Stimulated activated CD4-positive, alpha-beta T cell treated with anti-CD3 and anti-CD28 coated beads, TNF-alpha, amount 100 ng/mL, for 48 hours (primary cell): ENCODE measurements at places on chromosomes 4 and X.

DNA sequence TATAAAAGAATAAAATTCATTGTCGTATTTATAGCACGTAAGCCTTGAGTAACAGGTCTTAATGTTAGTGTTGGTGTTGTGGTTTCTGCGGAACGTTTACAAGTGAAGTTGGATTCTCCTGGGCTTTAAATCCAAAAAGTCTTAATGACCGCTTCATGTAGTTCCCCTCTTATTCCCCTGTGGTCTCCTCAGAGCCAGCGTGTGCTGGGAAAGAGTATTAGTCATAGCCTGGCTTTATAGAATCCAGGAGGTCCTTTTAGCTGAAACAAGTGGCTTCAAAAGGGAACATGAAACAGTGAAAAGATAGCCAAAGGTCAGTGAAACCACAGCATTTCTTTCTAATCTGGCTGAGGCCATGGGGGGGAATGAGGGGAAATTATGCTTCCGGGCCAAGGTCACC, 79.1 kb downstream of the CLCN4 start:
- no peak for DNase-seq

- DNase-seq, result no peak
These were observed 356.1 kb downstream of the HNRNPD start for GRCh38 chr4:82017680-82018079.

- DNase-seq, result no peak
These were observed 15.4 kb downstream of the FAM9C start for GRCh38 chrX:13028871-13029636.

DNA sequence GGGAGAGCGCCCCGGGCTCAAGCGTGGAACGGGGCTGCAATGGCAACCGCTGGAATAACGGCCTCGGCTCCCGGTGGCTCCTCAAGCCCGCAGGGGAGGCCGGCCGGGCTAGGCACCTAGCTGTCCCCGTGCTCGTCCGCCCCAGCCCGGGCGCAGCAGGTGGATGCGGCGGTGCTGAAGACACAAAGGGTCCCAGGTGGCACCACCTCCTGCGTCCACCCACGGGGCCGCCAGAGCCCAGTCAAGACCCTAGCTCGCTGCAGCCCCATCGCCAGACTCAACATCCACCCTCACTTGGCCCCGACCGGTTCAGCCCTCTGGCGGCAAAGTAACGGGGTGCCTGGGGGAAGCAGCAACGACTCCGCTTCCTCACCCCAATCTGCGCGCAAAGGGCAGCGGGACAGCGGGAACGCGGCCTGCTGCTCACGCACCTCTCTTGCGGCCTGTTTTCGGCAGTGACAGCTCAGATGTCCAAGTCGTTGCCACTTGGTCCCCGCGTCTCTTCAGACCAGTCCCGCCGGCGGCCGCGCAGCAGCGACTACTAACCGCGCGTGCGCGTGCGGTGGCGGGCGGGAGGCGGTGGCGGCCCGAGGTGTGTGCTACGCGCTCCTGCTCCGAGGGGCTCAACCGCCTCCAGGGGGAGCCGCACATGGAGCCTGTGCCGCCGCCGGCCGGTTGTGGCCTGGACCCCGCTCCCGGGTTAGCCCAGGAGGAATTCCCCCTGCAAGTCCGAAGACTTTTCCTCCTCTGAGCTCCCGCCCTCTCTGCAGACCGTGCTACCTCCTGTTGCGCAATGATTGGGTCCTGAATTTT, at the start of gene CLGN:
Gene CLGN, minus strand, starts transcription at position 543 of the 813 bp plus-strand sequence. CDS start 14,570 bp downstream, outside the sequence.
- DNase-seq, result peak; percentile 36

- DNase-seq, result no peak
These were observed 70.8 kb downstream of the RGS12 start for GRCh38 chr4:3363411-3364141.

DNA sequence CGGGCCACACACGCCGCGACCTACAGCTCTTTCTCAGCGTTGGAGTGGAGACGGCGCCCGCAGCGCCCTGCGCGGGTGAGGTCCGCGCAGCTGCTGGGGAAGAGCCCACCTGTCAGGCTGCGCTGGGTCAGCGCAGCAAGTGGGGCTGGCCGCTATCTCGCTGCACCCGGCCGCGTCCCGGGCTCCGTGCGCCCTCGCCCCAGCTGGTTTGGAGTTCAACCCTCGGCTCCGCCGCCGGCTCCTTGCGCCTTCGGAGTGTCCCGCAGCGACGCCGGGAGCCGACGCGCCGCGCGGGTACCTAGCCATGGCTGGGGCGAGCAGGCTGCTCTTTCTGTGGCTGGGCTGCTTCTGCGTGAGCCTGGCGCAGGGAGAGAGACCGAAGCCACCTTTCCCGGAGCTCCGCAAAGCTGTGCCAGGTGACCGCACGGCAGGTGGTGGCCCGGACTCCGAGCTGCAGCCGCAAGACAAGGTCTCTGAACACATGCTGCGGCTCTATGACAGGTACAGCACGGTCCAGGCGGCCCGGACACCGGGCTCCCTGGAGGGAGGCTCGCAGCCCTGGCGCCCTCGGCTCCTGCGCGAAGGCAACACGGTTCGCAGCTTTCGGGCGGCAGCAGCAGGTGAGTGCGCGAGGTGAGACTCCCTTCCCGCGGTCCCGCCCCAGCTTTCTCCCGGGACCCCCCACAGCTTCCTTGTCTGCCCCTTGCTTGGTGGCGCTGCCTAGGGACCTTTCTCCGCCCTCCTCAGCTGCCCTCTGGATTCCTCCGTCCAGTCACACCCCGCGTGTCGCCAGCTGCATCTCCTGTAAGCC, 678 bp downstream of the BMP3 start:
- DNase-seq, result no peak

GRCh38 chr4:11252149-11252548, 176.5 kb downstream of the HS3ST1 start:
- no peak for DNase-seq

- DNase-seq, result no peak
These were observed 364.4 kb upstream of the EPHA5 start for GRCh38 chr4:66034671-66035070.

- DNase-seq, result no peak
These were observed 21.3 kb downstream of the SPCS3 start for GRCh38 chr4:176340871-176341685.

- peak; percentile 29 for DNase-seq
These were observed 134.2 kb downstream of the EIF4E start for GRCh38 chr4:98794565-98795205.

DNA sequence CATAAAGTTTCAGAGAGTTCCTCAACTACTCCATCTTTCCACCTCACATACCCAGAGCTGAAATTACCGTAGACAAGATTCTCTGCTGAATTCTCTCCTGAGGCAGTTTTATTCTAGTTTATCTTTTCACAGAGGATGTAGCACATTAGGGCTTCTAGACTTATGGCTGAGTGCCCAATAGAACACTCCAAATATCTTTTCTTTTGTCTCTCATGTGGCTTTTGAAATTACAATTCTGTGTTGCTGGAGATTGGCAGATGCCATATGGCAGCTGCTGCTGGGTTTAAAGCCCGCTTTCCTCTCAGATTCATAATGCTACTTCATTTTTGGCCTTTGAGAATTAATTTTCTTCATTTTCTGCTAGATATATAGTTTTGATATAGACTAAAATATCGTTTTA, 107.6 kb upstream of the BANK1 start:
- no peak for DNase-seq

DNA sequence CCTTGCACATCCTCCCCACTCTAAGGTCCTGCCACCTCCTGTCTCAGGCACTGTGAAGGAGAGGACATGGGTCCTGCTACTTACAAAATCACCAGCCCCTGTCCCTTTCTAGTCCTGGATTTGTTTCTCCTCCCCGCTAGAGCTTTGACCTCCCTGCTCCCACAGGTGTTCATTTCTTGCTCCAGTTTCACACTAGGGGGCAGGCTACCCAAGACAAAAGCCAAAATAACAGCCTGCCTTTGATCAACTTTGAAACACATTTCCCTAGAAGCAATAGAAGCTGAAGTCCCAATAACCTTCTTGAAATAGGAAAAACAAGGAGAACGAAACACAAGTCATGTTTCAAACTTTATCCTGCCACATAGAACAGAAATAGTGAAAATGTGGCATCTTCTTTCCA, 164.4 kb downstream of the QDPR start:
- DNase-seq, result no peak

DNA sequence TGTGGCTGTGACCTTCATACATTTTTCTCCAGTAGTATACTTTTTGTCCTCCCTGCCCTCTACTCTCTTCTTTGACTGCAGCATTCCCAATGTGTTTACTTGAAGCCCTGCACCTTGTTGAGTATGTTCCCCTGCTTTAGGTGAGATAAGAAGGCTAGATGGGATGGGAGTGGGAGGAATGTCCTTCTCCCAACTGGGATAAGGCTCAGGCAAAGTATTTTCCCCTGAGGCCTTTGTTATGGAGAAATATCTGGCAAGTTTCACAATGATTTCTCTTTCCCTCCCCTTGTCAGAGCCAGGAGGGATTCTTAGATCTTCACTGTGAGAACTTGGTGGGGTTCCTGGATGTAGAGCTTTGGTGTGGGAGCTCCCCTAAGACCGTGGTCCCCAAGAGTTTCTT, 131.8 kb downstream of the CLCN5 start:
- DNase-seq, result no peak

DNA sequence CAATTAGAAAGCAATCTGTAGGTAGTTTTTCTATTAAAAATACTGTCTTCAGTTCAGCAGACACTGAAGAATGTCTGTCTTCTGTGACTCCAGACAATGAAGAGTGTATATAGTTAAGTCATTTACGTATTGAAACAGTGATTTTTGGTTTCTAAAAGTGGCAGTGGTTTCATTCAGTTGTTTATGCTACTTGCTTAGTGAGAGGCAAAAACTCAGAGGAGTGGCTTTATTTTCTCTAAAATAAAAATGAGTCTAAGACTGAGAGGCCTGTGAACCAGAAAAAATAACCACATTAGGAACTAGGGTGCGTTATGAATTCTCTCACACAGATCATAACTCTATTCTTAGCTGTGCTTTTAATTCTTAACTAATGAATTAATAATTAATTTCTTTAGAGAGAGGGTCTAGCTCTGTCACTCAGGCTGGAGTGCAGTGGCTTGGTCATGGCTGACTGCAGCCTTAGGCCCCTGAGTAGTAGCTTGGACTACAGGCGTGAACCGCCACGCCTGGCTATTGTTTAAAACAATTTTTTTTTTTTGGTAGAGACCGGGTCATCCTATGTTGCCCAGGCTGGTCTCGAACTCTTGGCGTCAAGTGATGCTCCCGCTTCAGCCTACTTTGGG, 31.4 kb downstream of the FREM3 start:
- DNase-seq, result no peak

DNA sequence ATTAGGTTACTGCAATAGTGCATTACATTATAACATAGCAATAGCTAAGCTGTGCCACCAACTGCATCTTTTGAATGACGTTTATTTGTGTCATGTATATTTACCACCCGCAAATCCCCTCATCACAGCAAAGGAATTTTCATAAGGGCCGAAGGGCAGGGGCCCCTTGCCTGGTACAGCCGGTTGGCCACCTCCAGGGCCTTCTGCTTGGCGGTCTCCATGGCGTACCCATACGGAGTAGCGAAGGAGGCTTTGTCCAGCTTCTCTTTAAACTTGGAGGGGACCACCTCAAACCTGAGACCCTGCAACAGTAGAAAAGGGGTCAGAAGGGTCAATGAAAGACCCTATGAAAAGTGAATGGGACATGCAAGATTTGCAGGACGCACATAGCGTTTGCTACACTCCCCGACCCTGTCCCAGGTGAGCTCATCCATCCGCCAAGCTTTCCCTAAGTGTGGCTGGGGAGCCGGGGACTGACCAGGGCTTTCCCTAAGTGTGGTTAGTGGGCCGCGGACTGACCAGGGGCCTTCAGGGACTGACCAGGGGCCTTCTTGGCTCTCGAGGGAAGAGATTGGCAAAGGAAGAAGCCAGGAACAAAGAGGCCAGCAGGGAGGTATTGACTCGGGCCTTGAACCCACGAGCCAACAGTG, 10.6 kb downstream of the ASMTL start:
- no peak for DNase-seq

GRCh38 chr4:18075823-18076433, 54.4 kb upstream of the LCORL start:
- peak; percentile 8 for DNase-seq

- DNase-seq, result no peak
These were observed 96.1 kb upstream of the SH3RF1 start for GRCh38 chr4:169366821-169367220.

DNA sequence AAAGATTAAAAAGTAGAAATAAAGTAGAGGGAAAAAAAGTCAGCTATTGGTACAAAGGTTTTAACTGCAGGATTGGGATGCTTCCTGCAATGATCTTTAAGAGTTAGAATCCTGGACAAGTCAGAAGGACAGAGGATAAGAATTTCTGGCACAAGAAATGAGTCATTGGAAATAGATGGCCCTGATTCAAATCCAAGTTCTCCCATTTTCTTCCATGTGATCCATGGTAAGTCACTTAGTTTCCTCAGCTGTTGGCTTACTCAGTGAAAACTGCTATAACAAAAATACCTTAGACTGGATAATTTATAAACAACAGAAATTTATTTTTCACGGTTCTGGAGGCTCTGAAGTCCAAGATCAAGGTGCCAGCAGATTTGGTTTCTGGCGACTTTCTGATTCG, 13.3 kb upstream of the TBC1D19 start:
- DNase-seq, result no peak

DNA sequence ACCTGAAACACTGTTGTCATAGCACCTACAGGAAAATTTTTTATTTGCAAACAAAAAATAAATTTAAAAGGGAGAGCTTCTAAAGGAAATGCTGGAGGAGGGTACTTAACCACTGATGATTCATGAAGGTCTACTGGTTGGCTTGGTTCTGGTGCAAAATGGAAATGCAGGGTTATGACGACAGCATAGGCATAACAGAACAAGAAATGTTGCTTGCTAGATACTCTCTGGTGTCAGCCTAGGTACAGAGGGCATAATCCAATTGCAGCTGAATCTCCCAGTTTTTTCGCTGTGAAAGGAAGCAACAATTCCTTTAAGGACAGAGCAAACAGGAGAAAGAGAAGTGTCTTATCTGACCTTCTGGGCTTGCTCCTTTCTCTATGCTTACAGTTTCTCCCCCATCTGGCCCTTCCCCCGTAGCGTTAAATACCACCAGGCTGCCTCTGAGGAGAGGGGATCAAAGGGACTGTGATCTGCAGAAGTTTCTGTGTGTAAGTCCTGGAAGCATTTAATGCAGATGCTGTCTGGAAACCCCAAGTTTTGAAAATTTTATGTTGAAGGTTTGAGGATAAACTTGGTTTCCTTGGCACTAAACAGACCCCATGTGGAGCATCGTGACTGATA, 23.7 kb upstream of the CASK start:
- no peak for DNase-seq

DNA sequence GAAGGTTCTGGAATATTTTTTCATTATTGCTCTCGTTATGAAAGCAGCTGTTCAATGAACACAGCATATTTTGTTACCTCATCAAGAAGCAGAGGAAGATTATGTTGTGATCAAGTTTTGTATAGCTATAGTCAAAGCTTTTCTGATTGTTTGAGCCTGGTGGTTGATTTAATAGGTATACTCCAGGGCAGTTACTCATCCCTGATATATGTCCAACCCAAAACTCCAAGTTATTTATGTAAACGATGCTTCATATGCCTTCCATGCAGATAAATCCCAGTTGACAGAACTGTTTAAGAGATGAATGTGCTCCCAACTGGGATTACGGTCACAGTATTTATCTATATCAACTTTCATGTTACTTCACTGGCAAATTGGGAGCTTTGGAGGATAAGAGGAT, 19.1 kb downstream of the NAA11 start:
- DNase-seq, result no peak

GRCh38 chr4:7340553-7341433, 93.9 kb downstream of the PSAPL1 start:
- no peak for DNase-seq

- no peak for DNase-seq
These were observed 23.8 kb downstream of the PPP2R2C start for GRCh38 chr4:6448476-6449170.
